Activated CD4-positive, alpha-beta memory T cell treated with anti-CD3 and anti-CD28 coated beads, Interleukin-2, amount 10 ng/mL, durations not matched to agents 7 days and 5 days (primary cell): ENCODE measurements at places on chromosomes 12 and 14. TPM values are rescaled to one million over a fixed set of nuclear protein-coding genes. Genes with fewer than 3 reads are reported as not detected.

DNA sequence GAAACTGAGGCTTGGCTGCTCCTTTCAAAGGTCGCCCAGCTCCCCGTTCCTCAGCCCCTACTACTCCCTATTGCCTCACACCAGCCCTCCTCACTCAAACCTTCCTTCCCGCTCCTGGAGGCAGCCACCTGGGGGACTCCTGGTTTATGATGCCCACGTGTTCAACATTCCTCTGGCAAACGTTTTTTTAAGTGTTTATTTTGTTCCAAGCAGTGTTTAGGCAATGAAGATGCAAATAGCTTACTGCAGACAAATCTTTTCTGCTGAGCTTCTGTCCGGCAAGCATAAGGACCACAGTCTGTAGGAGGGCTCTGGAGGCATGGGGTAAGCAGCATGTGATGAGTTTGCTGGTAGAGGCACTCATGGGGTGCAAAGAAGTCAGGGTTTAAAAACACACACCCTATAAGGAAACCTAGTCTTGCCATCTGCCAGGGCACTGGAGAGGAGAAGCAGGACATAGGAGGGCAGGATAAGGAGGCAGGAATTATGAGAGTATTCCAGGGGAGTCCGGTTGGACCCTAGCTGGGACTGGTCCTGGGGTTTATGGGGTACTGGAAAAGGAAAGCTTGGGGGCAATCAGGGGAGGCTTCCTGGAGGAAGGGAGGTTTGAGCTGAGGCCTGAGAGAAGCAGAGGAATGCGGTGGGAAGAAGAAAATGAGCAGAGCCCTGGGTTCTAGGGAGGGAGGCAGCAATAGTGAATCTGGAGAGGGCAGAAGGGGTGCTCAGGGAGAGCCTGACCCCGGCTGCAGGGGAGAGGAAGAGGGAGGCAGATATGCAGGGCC lies 123.3 kb downstream of the NCOR2 start:
- DNase-seq = no peak
- H3K4me3 ChIP-seq = no peak overlapping the region
- H3K27me3 ChIP-seq = no peaks in the 10 kb centered on the region
- H3K27ac ChIP-seq = peak overlapping the region; percentile 16
- peaks cover 37% of the 10 kb centered on the region for H3K36me3 ChIP-seq
- H3K4me1 ChIP-seq = peaks cover 9% of the 10 kb centered on the region

- no peak within 1 kb of the TSS for H3K4me3 ChIP-seq
- H3K4me1 ChIP-seq = no peaks in the 10 kb centered on the region
- no peak for DNase-seq
- H3K36me3 ChIP-seq = no peaks in the 10 kb centered on the region
- no peak within 1 kb of the TSS for H3K27ac ChIP-seq
Observed at GRCh38 chr12:48569946-48570345, at the start of gene LALBA. Gene LALBA (minus strand): TSS chr12:48570046. CDS start chr12:48570020, 26 bp downstream.

GRCh38 chr14:69539631-69540410 lies 34.9 kb downstream of the CCDC177 start:
- H3K4me1 ChIP-seq = peaks cover 21% of the 10 kb centered on the region
- H3K4me3 ChIP-seq = no peak overlapping the region
- no peak overlapping the region for H3K27ac ChIP-seq
- DNase-seq = no peak

DNA sequence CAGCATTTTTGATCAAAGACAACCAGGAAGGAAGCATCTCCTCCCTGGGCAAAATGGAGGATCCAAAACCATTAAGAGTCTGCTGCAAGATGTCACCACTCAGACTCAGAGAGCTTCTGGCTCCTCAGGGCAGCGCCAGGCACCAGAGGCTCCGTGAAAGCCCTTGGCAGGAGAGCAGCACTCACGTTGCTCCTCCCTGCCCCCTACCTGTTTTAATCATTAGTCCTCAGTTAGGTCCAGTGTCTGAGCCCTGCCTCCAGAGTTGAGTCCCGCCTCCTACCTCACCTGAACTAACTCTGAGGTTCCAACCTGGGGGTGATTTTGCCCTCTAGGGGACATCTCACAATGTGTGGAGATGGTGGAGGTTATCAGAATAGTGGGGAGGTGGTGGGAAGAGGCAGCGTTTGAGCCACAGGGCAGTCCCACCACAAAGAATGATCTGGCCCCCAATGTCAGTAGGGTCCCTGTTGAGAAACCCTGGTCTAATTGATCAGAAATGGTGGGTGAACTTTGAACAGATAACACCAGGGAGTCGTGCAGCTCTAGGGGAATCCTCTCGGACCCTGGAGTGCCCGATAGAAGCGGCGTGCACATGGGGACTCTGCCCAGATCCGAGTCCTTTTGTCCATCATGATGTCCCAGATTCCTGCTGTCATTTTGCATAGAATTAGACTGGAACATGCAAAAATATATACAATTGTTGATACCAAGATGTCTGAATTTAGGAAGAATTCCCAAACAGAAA lies 156.7 kb upstream of the DIO3 start:
- no peak overlapping the region for H3K27ac ChIP-seq
- no peak overlapping the region for H3K4me3 ChIP-seq
- H3K36me3 ChIP-seq = no peaks in the 10 kb centered on the region
- no peaks in the 10 kb centered on the region for H3K4me1 ChIP-seq
- peaks cover 18% of the 10 kb centered on the region for H3K27me3 ChIP-seq

GRCh38 chr12:110694330-110694901 lies 5.5 kb upstream of the HVCN1 start:
- DNase-seq = no peak
- H3K27me3 ChIP-seq = no peaks in the 10 kb centered on the region
- H3K4me3 ChIP-seq = no peak overlapping the region
- no peak overlapping the region for H3K27ac ChIP-seq
- no peaks in the 10 kb centered on the region for H3K36me3 ChIP-seq

DNA sequence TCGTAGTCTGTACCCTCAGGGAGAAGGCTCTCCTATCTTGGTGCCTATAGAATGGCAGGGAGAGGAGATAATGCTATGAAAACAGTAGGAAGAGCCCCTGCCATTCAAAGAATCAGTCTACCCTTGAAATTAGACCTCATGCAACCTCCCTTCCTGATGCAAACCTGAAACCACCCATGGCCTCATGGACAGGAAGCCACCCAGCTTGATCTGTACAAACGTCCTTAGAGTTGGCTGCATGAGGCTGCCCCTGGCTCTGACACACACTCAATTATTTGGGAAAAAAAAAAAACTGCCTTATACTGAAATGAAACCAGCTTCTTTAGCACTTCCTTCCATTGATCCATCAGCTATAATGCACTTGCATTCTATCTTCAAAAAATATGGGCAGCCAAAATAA lies 116.6 kb upstream of the BCL2L14 start:
- H3K36me3 ChIP-seq = peaks cover 9% of the 10 kb centered on the region
- peaks cover 3% of the 10 kb centered on the region for H3K27me3 ChIP-seq
- H3K27ac ChIP-seq = peak overlapping the region; percentile 81

DNA sequence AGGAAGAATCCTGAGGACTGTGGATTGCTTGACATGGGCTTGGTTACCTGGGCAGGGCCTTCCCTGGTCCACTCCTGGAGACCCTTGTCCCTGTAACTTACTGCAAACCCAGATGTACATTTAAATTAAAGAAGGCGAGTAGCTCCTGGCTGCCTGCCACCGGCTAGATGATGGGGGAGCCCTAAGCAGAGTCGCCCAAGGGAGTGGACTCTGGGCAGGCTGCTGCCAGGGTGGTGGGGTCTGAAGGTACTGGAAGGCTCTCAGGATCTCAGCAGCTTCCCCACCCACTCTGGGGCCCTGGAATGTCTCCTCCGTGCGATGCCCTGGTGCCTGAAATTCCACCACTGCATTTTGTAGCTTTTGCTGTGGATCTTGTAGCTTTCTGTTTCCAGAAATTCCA lies 74.7 kb downstream of the FBXL14 start:
- no peaks in the 10 kb centered on the region for H3K4me1 ChIP-seq
- peaks cover 38% of the 10 kb centered on the region for H3K27me3 ChIP-seq
- H3K36me3 ChIP-seq = no peaks in the 10 kb centered on the region

DNA sequence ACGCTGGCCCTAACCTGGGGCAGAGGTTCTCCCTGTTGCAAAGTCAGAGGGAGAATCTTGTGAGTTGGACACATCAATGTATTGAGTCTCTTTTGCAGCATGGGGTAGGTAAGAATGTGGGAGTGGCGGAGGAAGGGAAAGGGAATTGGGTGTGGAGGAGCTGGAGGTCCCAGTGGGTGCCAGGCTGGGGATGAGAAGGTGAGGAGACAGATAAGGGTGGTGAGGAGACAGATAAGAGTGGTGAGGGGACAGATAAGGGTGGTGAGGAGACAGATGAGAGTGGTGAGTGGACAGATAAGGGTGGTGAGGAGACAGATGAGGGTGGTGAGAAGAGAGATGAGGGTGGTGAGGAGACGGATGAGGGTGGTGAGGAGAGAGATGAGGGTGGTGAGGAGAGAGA lies 72.9 kb upstream of the SFSWAP start:
- DNase-seq = no peak
- H3K27ac ChIP-seq = no peak overlapping the region
- H3K4me1 ChIP-seq = no peaks in the 10 kb centered on the region
- H3K4me3 ChIP-seq = no peak overlapping the region

DNA sequence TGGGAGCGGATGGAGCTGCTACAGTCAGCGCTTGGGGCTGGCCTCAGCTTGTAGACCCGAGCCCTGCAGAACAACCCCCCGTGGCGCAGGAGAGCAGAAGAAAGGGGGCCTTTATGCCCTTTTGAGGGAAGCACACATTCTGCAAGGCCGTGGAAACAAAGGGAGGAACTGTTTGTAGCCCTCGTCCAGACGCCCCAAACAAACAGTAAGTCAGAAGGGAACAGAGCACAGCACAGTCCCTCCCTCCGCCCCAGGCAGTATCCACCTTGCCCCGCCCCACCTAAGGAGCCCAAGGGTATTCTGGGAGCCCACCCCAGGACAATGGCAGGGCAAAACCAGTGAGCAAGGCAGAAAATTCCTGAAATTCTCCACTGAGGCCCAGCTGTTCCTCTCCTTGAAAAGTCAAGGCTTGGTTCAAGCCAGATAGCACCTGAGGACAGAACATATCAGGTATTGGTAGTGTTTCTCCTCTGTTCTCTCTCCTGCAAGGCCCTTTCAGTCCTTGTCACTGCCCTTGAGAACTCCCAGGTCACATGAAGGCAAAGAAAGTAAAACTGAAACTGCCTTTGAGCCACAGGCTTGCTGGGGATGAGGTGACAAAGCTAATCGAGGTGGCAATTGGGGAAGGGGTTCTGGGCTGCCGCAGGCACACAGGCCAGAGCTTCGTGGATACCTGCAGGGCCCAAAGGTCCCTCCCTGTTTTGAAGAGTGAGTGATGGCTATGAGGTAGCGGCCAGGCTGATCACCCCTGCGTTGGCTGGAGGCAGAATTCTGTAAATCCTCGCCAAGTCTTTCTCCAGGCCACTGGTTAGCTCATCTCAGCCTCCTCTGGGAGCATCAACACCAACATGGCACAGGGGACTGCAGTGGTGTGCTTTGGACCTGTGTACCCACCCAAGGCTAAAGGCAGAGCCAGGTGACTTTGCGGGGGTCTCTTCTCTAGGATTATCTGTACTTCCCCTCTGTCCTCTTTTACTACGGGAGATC lies 499 bp downstream of the DGLUCY start:
- peak overlapping the region; percentile 96 for H3K27ac ChIP-seq
- DNase-seq = peak; percentile 83

GRCh38 chr14:82837611-82838140 lies 1304.0 kb upstream of the SEL1L start:
- H3K4me1 ChIP-seq = no peaks in the 10 kb centered on the region
- H3K4me3 ChIP-seq = no peak overlapping the region
- H3K27me3 ChIP-seq = no peaks in the 10 kb centered on the region
- DNase-seq = no peak
- H3K36me3 ChIP-seq = no peaks in the 10 kb centered on the region

Gene WDR20
- total RNA-seq = 31.9 TPM

Gene GZMH
- total RNA-seq = 11.0 TPM

Gene NINJ2
- total RNA-seq = 13.5 TPM
